ENCODE measurements at places on chromosomes 6 and 20.

GRCh38 chr6:20479526-20479925 lies 54.7 kb upstream of the CDKAL1 start:
- no peak overlapping the region for H3K4me3 ChIP-seq
- H3K27ac ChIP-seq, result no peak overlapping the region
- peaks cover 3% of the 10 kb centered on the region for H3K4me1 ChIP-seq
- H3K27me3 ChIP-seq, result no peaks in the 10 kb centered on the region
- no peak for DNase-seq
- H3K36me3 ChIP-seq, result peaks cover 37% of the 10 kb centered on the region

GRCh38 chr6:105767541-105767940 lies 318.6 kb upstream of the PRDM1 start:
- no peaks in the 10 kb centered on the region for H3K4me1 ChIP-seq
- DNase-seq, result no peak
- no peak overlapping the region for H3K4me3 ChIP-seq
- no peak overlapping the region for H3K27ac ChIP-seq

- no peaks in the 10 kb centered on the region for H3K36me3 ChIP-seq
- H3K27me3 ChIP-seq, result peaks cover 12% of the 10 kb centered on the region
- no peaks in the 10 kb centered on the region for H3K4me1 ChIP-seq
- DNase-seq, result no peak
- no peak overlapping the region for H3K27ac ChIP-seq
- H3K4me3 ChIP-seq, result no peak overlapping the region
These were observed 10.6 kb downstream of the PACSIN1 start for GRCh38 chr6:34476447-34476846.

GRCh38 chr6:125674230-125674629 lies 75.2 kb upstream of the HEY2 start:
- DNase-seq, result no peak
- no peak overlapping the region for H3K4me3 ChIP-seq
- no peak overlapping the region for H3K27ac ChIP-seq
- H3K27me3 ChIP-seq, result peaks cover 13% of the 10 kb centered on the region

DNA sequence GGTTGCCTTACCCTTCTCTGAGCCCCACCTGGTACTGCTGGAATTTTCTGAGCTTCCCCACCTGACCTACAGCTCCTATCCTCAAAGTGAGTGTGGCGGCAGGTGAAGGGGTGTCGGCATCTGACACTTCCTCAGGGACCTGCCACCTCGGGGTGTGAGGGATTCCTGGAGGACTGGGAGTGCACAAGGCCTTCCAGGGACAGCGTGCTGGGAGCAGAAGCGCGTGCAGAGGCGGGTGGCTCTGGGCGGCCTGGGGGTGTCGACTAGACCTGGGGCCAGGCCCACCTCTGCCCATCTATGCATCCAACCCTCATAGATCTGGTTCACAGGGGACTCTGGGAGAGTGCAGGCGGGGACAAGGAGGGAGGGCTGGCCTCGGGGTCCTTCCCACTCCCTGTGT lies 7.8 kb downstream of the DLGAP4 start:
- H3K27me3 ChIP-seq, result peaks cover 87% of the 10 kb centered on the region
- no peak for DNase-seq
- H3K27ac ChIP-seq, result no peak overlapping the region

DNA sequence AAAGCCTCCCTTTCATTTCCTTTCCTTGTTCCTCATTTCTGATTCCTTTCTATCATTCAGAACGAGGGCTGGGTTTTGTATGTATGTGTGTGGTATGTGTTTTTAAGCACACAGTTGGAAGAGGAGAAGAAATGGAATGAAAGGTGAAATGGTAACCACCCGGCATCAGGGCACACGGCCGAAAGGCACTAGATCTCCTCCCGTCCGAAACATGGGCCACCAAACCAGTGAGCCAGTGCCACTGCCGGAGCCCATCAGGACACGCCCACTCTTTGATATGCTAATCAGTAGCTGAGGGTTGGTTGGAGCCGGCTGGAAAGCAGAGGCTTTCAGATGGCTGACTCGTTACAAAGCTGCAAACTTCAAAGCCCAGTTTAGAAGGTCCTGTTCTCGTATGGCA lies 228.6 kb upstream of the JARID2 start:
- no peaks in the 10 kb centered on the region for H3K4me1 ChIP-seq
- H3K27me3 ChIP-seq, result no peaks in the 10 kb centered on the region
- no peak for DNase-seq

DNA sequence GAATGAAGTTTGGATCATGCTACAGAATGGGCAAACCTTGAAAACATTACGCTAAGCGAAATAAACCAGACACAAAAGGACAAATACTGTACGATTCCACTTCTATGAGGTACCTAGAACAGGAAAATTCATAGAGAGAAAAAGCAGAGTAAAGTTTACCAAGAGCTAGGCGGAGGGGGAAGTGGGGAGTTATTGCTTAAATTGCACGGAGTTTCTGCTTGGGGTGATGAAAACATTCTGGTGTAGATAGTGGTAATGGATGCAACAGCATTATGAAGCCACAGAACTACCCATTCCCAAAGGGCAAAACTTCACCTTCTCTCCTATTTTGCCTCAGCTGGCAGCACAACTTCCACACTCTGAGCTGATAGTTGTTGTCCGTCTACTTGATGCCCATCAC lies 6.4 kb upstream of the PDYN start:
- H3K27ac ChIP-seq, result no peak overlapping the region
- no peak for DNase-seq
- peaks cover 94% of the 10 kb centered on the region for H3K27me3 ChIP-seq
- H3K4me3 ChIP-seq, result no peak overlapping the region
- no peaks in the 10 kb centered on the region for H3K36me3 ChIP-seq

DNA sequence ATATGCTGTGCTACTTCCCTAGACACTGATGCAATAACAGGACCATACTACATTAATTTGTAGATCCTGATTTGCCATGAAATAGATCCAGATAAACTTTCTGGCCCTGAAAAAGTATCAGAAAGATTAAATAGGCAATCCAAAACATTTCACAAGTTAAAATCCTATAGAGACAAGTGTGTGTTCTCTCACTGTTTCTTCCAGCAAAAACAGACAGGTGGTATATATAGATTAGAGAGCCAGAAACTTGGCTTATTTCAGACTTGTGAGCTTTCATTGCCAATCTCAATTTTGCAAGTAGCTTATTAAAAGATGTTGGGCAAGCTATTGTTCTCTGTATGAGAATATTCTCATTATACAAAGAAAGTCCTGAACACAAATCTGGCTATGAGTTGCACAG lies 289.1 kb upstream of the MANEA start:
- H3K4me3 ChIP-seq, result no peak overlapping the region
- DNase-seq, result no peak
- H3K36me3 ChIP-seq, result no peaks in the 10 kb centered on the region
- H3K27ac ChIP-seq, result no peak overlapping the region
- H3K27me3 ChIP-seq, result no peaks in the 10 kb centered on the region

DNA sequence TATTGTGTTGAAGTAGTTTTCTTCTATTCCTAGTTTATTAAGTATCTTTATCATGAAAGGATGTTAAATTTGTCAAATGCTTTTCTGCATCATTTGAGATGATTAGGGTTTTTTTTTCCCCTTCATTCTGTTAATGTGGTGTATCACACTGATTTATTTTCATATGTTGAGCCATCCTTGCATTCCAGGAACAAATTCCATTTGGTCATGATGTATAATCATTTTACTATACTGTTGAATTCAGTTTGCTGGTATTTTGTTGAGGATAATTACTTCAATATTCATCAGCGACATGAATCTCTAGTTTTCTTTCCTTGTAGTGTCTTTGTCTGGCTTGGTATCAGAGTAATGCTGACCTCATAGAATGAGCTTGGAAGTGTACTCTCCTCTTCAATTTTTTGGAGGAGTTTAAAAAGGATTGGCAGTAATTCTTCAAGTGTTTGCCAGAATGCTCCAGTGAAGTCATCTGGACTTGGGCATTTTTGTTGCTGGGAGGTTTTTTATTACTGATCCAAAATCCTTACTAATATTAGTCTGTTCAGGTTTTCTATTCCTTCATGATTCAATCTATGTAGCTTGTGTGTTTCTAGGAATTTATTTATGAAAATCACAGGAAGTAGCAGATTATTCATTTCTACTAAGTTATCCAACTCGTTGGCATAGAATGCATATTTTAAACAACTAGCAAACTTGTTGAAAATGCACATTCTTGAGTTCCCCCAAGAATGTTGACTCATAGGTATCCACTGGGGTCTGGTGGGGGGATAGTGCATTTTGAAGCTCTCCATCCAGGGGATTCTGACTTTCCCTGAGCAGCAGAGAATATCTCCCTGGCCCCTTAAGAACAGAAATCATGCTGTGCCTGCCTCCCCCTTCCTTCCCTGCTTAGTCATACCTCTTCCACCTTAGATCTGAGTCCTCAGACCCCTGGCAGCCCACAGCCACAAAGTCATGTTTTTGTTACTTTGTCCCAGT lies 187.1 kb downstream of the BMP7 start:
- H3K27ac ChIP-seq, result peak overlapping the region; percentile 52
- peaks cover 2% of the 10 kb centered on the region for H3K4me1 ChIP-seq
- no peak for DNase-seq
- H3K4me3 ChIP-seq, result no peak overlapping the region

GRCh38 chr20:14724468-14724867 lies 387.1 kb upstream of the FLRT3 start:
- DNase-seq, result no peak
- no peaks in the 10 kb centered on the region for H3K27me3 ChIP-seq
- no peak overlapping the region for H3K4me3 ChIP-seq
- H3K36me3 ChIP-seq, result no peaks in the 10 kb centered on the region
- no peaks in the 10 kb centered on the region for H3K4me1 ChIP-seq

DNA sequence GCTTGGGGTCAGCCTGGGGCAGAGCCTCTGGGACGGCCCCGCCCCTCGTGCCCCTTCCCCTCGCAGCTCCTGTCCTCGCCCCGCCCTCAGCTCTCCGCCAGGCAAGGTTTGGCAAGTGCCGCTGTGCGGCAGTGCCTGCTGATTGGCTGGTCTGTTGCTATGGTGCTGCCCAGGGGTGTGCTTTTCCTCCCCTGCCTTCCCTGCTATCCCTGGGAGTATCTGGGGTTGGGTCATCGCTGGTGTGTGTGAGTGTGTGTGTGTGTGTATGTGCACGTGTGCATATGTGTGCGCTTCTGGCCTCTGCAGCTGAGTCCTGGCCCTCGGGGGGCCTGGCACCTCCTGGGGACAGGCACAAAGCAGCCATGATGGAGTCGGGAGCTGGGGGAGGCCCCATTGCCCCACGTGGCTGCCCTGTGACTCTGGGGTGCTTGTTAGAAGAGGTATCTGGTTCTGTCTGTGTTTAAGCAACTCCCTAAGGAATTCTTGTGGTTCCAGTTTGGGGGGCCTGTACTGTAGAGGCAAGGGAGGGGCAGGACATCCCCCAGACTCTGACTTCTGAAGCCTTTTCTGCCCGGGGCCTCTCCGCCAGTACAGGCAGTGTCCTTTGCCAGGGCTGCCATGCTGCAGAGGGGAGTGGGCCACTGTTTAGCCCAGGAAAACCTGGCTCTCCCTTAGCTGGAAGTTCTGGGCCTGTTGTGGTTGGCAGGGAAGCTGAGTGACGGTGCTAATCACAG lies 6.9 kb downstream of the RTEL1 start:
- no peak overlapping the region for H3K27ac ChIP-seq
- H3K4me1 ChIP-seq, result no peaks in the 10 kb centered on the region
- DNase-seq, result no peak

DNA sequence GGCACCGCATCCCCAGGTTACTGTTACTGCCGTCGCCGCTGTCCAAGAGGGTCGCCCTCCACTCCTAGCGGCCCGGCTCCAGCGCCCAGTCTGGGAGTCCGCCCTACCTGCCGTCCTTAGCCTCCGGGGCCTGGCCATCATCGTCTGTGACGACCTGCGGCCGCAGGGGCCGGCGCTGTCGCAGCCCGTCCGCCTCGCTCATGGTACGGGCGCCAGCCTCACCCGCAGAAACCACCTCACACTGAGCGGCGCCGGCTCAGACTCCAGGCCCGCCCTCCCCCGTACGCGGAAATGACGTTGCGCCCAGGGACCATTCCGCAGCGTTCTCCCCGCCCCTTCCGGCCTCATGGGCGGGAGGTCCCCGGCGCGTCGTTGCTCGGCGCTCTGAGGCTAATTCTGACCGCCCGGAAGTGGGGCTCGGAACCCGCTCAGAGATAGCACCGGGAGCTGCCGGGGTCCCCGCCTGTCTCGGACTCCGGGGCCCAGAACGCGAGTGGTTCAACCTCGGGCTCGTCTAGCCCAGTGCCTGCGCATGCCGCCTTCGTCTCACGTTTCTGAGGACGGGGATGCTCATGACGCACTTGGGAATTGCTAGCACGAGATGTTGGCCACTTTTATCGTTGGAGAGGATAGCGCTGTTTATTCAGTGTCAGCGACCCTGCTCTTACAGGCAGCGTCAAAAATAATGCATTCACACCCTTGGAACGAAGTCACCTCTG lies at the start of gene APMAP:
Gene APMAP, minus strand, starts transcription at position 265 of the 719 bp plus-strand sequence. Its CDS starts 63 bp downstream, at position 202.
- H3K4me3 ChIP-seq, result peak within 1 kb of the TSS; percentile 92
- peak within 1 kb of the TSS; percentile 67 for H3K27ac ChIP-seq
- H3K27me3 ChIP-seq, result no peaks in the 10 kb centered on the region
- H3K4me1 ChIP-seq, result peaks cover 14% of the 10 kb centered on the region
- peak; percentile 94 for DNase-seq
- no peaks in the 10 kb centered on the region for H3K36me3 ChIP-seq

DNA sequence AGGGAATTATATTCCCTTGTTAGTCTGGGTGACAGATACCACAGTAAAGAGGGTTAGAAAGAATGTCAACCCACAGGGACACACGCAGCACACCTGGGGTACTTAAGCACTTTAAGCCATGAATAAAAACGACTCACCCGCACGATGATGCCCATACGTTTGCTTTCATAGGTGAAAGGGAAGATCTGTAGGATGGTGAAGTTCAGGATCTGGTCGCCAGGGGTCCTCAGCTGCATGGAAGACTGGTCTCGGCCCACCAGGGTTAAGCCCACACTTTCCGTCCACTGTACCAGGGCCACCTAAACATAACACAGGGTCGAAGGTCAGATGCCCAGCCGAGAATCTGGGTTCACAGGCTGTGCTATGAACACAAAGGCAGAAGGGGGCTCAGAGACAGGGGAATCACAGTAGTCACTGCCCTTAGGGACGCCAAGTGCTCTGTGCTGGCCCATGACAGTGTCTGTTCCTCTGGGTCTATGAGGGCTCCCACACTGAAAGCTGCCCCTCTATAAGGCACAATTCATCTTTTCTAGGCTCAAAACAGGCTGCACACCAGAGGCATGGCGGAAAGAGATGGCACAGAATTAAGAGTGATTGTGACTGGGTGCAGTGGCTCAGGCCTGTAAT lies 96.8 kb upstream of the NFATC2 start:
- no peaks in the 10 kb centered on the region for H3K27me3 ChIP-seq
- H3K36me3 ChIP-seq, result peaks cover 13% of the 10 kb centered on the region
- H3K4me3 ChIP-seq, result no peak overlapping the region
- H3K4me1 ChIP-seq, result no peaks in the 10 kb centered on the region

DNA sequence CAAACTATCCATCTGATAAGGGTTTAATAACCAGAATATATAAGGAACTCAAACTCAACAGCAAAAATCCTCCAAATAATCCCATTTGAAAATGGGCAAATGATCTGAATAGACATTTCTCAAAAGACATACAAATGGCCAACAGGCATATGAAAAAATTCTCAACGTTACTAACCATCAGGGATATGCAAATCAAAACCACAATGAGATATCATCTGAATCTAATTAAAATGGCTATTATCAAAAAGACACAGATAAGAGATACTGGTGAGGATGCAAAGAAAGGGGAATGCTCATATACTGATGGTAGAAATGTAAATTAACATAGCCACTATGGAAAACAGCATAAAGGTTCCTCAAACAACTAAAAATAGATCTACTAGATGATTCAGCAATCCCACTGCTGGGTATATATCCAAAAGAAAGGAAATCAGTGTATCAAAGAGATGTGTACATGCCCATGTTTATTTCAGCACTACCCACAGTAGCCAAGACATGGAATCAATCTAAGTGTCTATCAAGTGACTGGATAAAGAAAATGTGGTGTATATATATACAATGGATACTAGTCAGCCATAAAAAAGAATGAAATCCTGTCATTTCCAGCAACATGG lies 6.1 kb upstream of the BRD2 start:
- H3K27ac ChIP-seq, result no peak overlapping the region
- peaks cover 4% of the 10 kb centered on the region for H3K4me1 ChIP-seq
- DNase-seq, result peak; percentile 22
- H3K36me3 ChIP-seq, result no peaks in the 10 kb centered on the region
- no peaks in the 10 kb centered on the region for H3K27me3 ChIP-seq
- H3K4me3 ChIP-seq, result no peak overlapping the region

Data from mesenchymal stem cell (in vitro differentiated cells and primary cell).